Pancreas (tissue), 10 donors: ENCODE measurements at places on chromosomes 2 and 18. TPM values are rescaled to one million over a fixed set of nuclear protein-coding genes. Genes with fewer than 3 reads are reported as not detected.

- no peak for DNase-seq
Measured at GRCh38 chr2:17538022-17538843, 2.3 kb upstream of the VSNL1 start.

DNA sequence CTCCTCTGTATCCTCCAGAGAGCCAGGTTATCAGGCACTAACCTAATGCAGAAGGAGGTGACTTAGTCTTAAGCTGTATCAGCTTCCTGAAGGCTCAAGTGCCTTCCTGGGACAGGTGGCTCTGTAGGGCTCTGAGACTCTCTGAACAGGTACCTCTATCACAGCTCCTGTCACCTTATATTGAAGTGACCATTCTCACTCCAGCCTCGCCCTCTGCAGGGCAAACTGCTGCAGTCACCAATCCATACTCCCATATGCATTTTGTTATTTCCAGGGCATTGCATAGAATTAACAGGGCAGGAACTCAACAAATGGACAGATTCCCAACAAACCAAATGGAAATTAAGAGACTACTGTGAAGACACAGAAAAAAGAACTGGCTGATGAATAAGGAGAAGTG lies 203.0 kb upstream of the REV1 start:
- no peak for DNase-seq

DNA sequence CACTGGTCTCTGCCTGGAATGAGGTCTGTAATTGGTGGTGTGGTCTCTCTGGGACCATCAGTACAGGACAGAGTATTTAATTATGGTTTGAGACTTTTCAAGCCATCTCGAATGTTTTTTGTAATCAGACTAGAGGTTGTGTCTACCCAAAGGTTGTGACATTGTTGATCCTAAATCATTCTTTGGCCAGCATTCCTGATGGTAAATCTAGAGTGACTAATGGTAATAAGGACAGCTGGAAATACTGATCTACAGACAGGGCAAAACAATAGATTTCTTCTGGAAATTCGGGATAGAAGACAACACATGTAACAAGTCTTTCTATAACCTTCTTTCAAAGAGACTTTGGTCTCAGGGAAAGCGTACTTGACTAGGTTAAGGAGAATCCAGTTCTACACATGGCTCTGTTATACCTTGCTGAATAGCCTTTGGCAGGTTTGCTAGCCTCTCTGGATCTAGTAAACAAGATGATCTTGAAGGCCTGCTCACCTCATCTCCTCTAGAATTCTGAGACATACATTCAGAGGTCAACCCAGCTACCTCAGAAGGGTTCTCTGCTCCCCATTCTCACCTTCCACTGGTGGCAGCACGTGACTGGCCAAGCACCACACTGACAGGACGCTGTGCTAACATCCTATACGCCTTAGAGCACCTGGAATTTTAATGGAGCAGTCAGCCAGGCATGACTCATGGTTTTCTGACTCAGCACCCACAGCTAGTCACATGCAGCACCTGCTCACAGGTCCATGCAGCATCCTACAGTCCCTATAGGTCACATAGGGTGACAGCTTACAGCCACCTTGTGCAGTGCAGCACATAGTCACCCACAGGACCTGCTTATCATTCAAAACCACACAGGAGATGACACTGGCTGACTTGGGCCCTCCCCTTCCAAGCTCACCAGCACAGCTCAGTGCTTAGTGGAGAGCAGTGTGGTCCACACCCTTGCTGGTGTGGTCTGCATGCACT lies 12.2 kb downstream of the PLB1 start:
- DNase-seq = no peak

The ZBTB7C gene
- polyA plus RNA-seq = 0.45 TPM

DNA sequence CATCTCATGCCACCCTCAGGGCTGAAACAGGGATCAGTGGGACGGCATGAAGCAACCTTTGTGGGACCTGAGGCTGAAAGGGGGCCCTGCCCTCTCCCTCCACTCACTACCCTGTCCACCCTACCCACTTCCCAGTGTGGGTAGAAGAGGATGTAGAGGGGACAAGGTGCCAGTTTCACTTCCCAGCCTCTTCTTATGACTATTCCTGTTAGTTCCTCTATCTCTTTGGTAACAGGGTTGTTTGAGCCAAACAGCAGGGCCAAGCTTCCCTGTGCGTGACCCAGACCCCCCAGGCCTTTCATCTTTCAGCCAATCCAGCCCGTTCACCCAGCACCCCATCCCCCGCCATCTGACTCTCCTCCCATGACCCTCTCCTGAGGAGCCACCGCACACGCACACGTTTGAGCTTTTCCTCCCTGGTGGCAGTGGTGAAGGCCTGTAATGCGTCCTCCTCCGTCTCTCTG lies 82.3 kb downstream of the STPG4 start:
- no peak for DNase-seq

The CNDP1 gene
- polyA plus RNA-seq = 0.14 TPM

GRCh38 chr2:4780679-4781078 lies 911.5 kb upstream of the SOX11 start:
- DNase-seq = no peak

GRCh38 chr2:144411473-144411872 lies 108.4 kb downstream of the ZEB2 start:
- DNase-seq = no peak

DNA sequence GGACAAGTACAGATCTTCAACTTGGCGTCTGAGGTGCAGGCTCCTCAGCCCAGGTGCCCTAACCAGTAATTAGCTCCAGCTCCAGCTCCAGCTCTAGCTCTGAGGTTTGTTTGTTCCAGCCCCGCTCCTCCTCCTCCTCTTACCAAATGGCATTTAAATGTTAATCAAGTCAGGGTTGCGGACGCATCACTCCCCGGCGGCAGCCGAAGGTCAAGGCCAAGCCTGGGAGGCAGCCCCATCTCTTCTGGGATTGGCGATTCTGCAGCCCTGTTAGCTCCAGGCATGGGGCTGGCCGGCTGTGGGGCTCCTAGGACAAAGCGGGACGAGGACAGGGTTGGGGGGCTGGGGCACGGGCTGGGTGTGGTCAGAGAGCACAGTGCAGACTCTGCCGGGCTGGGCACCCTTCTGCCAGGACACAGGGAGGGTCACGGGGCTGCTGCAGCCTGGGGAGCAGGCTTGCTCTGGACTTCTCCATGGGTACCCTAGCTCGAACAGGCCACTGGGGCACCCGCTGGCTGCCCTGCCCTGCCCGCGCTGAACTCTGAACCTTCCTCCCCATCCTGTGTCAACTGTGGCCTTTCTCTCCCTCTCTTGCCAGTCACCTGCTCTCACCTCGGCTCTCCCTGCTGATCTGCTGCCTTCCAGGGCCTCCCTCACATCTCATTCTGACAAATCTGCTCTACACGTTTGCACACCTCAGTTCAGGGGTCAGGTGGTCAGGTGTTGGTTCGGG lies 203.3 kb downstream of the CELF4 start:
- no peak for DNase-seq

- peak; percentile 26 for DNase-seq
Measured at GRCh38 chr18:37483221-37483971, 82.2 kb downstream of the CELF4 start.

The CHRND gene
- 0.07 TPM for polyA plus RNA-seq

- DNase-seq = no peak
Measured at GRCh38 chr2:230942920-230943896, 18.2 kb upstream of the GPR55 start.

DNA sequence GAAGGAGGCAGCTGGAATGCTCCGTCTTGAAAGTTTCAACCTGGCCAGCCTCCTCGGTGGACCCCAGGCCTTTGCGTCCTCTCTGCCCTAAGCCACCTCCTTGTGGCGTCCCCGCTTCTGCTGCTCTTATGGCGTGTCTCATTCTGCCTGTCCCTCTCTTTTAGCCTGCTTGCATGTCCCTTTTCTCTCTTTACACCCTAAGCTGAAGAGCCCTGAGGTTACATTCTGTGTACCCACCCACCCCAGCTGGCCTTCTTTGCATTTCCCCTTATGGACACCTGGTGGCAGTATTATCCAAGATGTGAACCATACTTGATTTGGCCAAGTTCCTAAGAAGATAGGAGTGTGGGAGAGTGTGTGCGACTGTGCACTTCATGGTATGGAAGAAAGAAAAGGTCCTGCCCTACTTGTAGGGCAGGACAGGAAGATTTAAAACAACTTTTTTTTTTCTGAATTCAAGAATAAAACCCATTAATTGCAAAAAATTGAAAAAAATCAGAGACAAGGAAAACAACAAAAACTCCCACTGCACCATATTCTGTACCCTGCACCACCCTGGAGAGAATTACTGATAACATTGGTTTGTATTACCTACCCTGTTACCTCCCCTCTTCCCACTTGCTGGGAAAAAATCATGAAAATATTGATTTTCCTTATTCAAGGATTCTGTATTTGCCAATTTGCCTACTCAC lies 77.4 kb downstream of the DYSF start:
- DNase-seq = no peak

- no peak for DNase-seq
Measured at GRCh38 chr2:75920859-75921551, 210.3 kb upstream of the GCFC2 start.

DNA sequence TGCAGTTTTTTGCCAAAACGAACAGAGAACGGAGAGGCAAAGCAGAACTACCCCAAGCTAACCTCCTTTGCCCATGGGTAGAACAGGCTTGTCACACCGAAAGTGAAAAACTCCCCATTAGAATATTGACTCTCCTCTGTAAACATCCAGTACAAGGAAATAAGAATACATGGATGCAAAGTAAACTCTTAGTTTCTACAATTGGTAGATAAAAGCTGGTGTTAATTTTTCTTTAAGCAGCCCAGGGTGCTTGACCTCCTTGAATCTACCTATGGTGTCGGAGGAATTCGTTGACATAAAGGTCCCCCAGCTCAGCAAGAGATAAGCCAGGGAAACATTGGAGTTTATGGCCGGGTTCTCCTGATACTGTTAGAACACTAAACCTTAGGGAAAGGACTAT lies 48.4 kb upstream of the DSG1 start:
- DNase-seq = no peak

DNA sequence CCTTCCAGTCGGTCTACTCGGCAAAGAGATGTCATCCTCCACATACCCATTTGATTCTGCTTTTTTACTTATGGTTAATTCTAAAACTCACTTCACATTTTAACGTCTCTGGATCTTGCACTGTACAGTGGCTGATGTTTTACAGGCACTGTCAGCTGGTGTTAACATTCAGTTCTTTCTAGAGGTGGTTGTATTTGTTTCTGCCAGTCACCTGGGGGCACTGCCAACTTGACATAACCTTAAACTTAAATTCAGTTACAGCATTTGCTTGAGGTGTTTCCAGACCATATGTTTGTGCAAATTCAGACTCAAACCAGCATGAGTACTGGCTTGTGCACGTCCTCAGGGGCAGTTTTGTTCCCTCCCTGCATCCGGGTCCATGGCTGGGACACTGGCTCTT lies 5.3 kb upstream of the TMEM185B start:
- DNase-seq = no peak

The TMEM198 gene
- 9.0 TPM for polyA plus RNA-seq

The PLA2R1 gene
- polyA plus RNA-seq = 0.52 TPM

The TTR gene
- 9,933 TPM for polyA plus RNA-seq
